ENCODE measurements at places on chromosomes 16 and 17. TPM values are rescaled to one million over a fixed set of nuclear protein-coding genes. Genes with fewer than 3 reads are reported as not detected.

GRCh38 chr16:588639-588888, 1.3 kb upstream of the RAB40C start:
- no peak for DNase-seq

DNA sequence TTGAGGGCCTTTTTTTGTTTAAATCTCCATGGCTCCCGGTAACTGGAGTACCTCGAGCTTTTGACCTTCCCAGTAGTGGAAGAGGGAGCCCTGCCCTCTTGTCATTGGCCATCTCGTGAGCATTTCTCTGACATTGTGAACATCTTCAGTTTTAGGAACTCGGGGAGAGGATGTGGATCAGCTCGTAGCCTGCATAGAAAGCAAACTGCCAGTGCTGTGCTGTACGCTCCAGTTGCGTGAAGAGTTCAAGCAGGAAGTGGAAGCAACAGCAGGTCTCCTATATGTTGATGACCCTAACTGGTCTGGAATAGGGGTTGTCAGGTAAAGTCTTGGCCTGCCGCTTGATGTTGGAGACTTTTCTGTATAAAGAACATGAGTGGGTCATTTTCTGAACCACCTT, 24.3 kb downstream of the NTAN1 start:
- DNase-seq: no peak

DNA sequence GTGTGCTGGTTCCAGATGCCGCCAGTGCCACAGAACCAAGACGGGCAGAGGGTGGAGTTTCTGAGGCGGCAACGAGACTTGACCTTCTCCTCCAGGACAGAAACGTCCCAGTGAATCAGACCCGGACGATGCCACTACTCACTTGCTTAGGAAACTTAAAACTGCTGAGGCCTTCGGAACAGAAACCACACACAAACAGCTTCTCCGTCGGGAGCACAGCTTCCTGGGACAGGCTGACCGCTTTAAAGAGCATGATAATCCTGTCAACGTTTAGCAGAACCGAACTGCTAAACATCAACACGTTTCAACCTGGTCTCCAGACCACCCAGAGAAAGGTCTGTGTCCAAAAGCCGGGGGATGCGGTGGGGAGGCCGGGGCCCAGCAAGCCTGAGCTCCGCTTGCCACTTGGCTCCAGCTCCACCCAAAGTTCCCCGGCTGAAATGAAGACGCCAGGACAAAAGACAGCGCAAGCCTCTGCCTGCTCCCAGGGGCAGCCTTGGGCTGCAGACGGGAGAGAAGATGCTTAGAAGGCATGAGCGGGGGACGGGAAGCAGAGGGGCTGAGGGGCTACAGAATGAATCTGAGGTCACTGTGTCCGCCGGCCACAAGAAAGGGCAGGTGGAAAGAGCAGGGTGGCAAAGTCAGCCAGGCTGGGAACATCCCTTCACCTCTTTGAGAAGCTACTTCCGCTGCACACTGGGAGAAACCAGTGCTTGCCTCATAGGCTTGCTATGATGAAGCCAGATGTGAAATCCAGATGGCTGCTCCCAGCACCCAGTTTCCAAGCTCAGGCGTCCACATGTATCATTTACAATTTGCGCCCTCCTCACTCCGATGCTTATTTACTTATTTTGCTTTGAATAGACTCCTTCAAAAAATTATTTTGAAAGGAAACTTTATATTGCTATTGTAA, 69.0 kb downstream of the MRM3 start:
- peak; percentile 41 for DNase-seq

DNA sequence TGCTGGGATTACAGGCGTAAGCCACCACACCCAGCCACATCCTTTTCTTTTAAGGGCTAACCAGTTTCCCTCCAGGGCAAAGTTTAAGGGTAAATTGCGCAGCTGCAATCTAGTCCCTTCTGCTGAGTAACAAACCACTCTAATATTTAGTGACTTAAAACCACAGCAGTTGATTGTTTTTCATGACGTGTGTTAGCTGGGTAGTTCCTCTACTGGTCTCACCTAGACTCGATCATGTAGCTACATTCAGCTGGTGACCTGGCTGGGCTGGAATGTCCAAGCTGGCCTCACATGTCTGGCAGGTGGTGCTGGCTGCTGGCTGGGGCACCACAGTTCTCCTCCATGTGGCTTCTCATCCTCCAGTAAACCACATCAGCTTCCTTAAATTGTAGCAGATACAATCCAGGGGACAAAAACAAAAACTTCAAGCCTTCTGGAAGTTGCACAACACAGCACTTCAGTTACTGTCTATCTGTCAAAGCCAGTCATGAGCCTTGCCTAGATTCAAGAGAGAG, 75.5 kb downstream of the GPRC5B start:
- DNase-seq: no peak

DNA sequence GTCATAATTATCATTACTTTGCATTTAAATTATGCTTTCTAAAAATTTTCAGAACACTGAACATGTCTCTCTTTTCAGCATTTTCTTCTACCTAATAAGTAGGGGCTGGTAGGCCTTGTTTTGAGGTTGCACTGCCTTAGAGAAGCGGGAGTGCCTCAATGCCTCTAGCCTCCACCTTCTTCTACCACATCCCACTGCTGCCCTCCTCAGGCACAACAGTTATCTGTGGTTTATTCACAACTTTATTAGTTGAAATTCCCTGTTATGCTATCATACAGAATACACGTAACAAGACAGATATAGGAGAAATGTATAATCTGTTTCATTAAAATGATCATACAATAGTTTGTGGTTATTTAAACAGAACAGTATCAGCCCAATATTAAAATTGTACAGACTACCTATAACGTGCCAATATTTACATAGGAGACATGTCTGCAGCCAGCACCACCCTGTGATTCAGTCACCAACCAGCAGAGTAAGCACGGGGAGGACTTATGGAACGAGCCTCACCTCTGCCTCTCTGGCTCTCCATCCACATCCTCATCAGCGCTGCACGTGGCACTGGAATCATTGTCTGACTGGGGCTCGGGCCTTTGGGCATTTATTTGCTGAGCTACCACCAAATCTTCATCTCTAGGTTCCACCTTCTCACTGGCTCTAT, 101.2 kb downstream of the TTC19 start:
- no peak for DNase-seq

GRCh38 chr17:79677646-79678045, 53.1 kb upstream of the ENPP7 start:
- DNase-seq: no peak

DNA sequence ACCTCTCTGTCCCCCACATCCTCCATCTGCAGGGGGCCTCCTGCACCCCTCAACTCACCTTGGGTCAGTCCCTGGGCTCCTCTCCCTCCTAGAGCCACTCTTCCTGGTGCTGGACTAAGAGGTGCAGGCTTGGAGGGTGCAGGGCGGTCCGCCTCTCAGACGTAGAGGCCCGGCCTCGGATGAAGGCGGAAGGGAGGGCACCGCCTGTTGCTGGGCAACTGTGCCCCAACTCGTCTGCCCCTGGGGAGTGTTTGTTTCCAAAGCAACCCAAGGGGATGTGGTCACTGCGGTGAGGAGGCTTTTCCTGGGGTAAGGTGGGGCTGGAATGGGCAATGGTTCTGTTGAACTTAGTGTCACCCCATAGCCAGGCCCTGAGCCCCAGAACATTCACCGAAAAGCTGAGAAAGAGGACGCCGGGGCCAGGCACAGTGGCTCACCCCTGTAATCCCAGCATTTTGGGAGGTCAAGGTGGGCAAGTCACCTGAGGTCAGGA, at the start of gene C16orf54:
Gene C16orf54, minus strand, starts transcription at position 138 of the 493 bp plus-strand sequence. CDS start 1,039 bp downstream, outside the sequence.
- peak; percentile 72 for DNase-seq

DNA sequence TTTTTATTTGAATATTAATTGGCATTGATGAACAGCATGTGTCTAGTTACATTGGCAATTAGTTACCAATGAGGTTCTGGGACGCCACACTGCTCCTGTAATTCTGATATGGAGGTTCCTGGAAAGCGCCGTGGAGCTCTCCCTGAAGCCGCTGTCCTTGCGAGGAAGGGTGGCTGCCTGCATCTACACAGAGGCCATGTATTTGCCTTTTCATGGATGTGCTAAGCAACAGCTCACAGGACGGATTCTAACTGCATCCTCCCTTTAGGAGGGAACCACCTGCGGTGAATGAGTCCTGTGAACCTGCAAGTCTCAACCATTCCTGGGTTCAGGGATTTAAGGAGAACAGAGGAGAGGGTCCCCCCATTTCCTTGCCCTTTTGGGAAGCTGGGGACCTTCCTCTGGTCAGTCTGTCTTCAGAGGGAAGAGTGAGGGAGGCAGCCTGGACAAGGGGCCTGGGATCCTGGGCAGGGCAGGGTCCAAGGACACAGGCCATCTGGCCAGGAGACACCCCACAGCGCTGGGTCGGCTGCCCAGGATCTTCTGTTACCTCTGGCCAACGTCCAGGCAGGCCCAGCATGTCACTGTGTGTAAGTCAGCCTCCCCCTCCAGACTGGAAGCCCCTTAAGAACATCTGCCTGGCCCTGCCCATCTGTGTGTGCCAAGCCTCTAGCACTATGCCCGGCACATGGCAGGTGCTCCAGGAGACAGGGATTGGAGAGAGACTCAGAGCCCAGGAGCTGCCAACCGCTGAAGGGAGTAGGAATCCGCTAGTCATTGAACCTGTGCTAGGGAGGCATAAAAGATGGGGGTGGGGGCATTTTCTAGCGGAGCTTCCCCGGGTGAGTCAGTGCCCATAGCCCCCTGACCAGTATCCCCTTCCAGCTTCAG, 314.1 kb upstream of the TNRC6C start:
- DNase-seq: no peak

- DNase-seq: no peak
Observed at GRCh38 chr16:50434872-50435478, 66.2 kb upstream of the BRD7 start.

GRCh38 chr17:43517615-43518386, 28.3 kb downstream of the ETV4 start:
- DNase-seq: no peak

GRCh38 chr16:88015806-88016140, 64.5 kb downstream of the BANP start:
- DNase-seq: no peak

- no peak for DNase-seq
Observed at GRCh38 chr16:31250782-31251384, 8.9 kb upstream of the ITGAM start.

GRCh38 chr16:27237219-27238015, 31.2 kb downstream of the NSMCE1 start:
- DNase-seq: peak; percentile 41

- DNase-seq: peak; percentile 81
Observed at GRCh38 chr17:15257258-15257788, 7.8 kb downstream of the PMP22 start.

GRCh38 chr17:61400066-61400716, 548 bp downstream of the TBX2 start:
- no peak for DNase-seq

DNA sequence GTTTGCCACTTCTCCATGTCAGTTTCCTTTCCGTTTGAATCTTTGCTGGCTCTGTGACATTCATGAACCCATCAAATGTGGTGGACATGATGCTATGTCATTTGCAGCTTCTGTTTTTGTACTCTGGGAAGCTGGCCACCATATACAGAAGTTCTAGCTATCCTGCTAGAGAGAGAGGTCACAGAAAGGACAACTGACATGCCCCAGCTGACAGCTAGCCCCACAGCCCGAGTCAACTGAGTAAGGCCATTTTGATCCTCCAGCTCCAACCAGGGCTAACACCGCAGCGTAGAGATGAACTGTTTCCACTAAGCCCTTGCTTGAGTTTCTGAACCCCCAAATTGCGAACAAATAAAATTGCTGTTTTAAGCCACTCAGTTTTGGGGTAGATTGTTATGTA, 33.8 kb downstream of the CCDC42 start:
- no peak for DNase-seq

DNA sequence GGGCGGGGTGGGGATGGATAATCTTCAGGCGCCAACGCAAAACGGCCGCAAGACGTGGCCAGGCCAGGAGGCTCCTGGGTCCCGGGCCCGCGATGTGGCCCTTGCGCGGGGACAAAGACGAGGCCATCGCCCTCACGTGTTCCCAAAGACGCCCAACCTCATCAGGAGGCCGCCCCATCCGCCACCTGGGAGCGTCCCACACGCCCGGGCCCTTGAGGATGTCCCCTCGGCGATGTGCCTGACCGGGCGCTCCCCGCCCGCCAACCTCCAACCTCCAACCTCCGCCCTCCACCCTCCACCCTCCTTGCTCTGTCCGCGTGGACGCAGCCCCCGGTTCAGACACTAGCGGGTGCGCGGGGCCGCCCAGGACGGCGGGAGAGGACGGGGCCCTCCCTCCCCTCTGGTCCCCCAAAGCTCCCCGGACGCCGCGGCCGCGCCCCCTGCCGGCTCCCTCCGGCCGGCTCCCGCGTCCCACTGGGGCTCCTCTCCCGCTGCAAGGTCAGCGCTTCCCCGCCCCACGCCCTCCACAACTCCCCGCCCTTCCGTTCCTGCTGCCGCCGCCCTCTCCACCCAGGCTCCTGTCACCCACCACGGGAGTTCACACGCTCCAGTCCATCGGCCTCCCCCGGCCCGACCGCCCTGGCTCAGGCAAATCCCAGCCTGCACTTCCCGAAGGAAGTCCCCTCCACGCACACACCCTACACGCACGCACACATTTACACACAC, 250.8 kb upstream of the RPL38 start:
- DNase-seq: no peak

DNA sequence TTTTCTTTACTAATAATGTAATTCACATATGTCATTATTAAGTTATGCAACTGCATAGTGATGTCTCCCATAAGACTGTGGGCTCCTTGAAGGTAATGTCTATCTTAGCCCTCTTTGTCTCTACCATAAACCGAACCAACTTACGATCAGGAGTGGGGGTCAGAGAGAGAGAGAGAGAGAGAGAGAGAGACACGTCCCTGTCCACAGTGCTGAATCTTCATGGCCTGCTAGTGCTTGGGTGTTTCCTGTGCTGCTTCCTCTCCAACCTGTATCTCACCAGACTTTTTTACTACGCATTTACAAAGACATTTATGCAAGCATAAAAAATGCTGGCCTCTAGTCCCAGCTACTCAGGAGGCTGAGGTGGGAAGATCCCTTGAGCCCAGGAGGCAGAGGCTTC, 52.2 kb upstream of the HAPSTR1 start:
- DNase-seq: no peak

- no peak for DNase-seq
Observed at GRCh38 chr16:77767211-77767610, 21.2 kb upstream of the VAT1L start.

DNA sequence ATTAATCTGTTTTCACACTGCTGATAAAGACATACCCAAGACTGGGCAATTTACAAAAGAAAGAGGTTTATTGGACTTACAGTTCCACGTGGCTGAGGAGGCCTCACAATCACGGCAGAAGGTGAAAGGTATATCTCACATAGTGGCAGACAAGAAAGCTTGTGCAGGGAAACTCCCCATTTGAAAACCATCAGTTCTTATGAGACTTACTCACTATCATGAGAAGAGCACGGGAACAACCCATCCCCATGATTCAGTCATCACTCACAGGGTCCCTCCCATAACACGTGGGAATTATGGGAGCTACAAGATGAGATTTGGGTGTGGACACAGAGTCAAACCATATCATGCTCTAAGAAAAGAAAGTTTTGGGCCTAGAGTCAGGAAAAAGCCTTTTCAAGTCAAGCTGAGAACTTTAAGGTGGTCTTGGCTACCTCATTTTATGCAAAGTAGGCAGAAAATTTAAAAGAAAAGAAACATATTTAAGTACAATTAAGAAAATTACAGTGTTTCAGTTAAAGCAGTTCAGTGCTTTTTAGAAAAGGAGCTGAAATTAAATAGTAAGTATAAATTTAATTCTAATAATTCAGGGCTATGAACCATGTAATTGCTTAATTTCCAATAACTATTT, 24.9 kb upstream of the CRYM start:
- no peak for DNase-seq

The RNF222 gene
- total RNA-seq: not detected

The OSBPL7 gene
- total RNA-seq: 39.3 TPM

The COIL gene
- total RNA-seq: 12.5 TPM

The TMEM92 gene
- total RNA-seq: 27.2 TPM

The CCL17 gene
- not detected for total RNA-seq

The TBX4 gene
- 1.6 TPM for total RNA-seq

The RPL19 gene
- total RNA-seq: 1,121 TPM

The NOB1 gene
- total RNA-seq: 31.6 TPM

The NLK gene
- 35.7 TPM for total RNA-seq

Measured in mucosa of gallbladder (tissue), 1 donor.